ENCODE measurements at places on chromosomes 7 and 10. TPM values are rescaled to one million over a fixed set of nuclear protein-coding genes. Genes with fewer than 3 reads are reported as not detected.

LRRC18 gene
- 1.0 TPM for polyA plus RNA-seq

FXYD4 gene
- polyA plus RNA-seq: not detected

SPDYE1 gene
- 0.33 TPM for polyA plus RNA-seq

PROSER2 gene
- 2.4 TPM for polyA plus RNA-seq

ADAP1 gene
- polyA plus RNA-seq: 116 TPM

EPDR1 gene
- 36.6 TPM for polyA plus RNA-seq

All from spinal cord (tissue), 10 donors.